HS-5 (cell line): ENCODE measurements at places on chromosomes 4 and X.

GRCh38 chrX:38898261-38898660 lies 97.0 kb downstream of the MID1IP1 start:
- no peak for DNase-seq

DNA sequence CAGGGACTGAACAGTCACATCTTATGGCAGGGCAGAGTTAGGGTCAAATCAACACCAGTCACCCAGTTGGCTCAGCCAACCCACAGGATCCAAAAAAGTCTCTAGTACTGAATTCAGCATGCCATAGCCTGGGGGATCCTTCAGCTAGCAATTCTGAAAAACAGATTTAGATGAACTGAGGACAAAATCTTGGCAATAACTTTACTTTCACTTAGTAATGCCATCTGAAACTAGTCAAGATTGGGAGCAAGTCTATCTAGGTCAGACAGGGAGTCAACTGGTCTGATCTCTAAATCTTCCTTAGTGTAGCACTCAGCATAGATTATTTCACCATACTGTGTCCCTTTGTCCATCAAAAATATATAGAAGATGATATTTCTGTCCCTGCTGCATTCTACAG lies 76.0 kb downstream of the HHIP start:
- no peak for DNase-seq

DNA sequence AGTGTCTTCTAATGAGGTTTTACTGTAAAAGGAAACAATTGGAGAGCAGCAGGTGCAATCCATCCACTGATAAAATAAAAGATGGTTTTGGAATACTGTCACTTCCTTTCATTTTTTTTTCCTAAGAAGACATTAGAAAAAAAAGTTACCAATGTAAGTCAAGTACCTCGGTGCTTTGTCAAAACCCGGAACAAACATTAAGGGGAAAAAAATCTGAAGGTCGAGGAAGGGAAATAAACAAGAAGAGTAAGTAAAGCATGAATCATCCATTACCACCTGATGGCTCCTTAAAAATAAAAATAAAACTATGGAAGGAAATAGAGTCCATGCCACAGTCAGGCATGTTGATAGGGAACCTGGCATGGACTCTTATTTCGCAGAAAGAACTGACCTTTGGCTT lies 15.3 kb upstream of the XPNPEP2 start:
- DNase-seq, result no peak

GRCh38 chr4:140943486-140944198 lies 187.5 kb upstream of the TBC1D9 start:
- DNase-seq, result peak; percentile 25

GRCh38 chr4:73727685-73728084 lies 12.7 kb upstream of the CXCL8 start:
- DNase-seq, result no peak
